Femur (tissue), 1 donor: ENCODE measurements at places on chromosomes 5 and 9.

GRCh38 chr5:102040326-102040725 is 255.8 kb downstream of the SLCO4C1 start:
- no peak for DNase-seq

GRCh38 chr9:129509533-129509928 is 111.4 kb downstream of the C9orf50 start:
- no peak for DNase-seq

DNA sequence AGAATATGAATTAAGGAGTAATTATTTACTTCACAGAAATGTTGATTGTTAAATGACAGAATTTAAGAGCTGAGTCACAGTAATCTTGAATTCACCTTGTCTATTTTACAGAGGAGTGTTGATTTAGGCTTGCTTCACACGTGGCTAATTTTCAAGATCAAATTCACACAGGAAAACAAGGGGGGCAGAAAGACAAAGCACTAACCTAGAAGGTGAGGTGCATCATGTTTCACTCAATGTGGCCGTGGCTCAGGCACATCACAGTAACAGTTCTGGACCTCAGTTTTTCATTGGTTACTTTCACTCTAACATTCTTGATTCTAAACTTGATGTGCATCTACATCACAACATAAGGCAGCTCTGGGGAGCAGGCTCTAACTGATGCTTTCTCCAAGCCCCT is 69.6 kb upstream of the GNAQ start:
- no peak for DNase-seq

DNA sequence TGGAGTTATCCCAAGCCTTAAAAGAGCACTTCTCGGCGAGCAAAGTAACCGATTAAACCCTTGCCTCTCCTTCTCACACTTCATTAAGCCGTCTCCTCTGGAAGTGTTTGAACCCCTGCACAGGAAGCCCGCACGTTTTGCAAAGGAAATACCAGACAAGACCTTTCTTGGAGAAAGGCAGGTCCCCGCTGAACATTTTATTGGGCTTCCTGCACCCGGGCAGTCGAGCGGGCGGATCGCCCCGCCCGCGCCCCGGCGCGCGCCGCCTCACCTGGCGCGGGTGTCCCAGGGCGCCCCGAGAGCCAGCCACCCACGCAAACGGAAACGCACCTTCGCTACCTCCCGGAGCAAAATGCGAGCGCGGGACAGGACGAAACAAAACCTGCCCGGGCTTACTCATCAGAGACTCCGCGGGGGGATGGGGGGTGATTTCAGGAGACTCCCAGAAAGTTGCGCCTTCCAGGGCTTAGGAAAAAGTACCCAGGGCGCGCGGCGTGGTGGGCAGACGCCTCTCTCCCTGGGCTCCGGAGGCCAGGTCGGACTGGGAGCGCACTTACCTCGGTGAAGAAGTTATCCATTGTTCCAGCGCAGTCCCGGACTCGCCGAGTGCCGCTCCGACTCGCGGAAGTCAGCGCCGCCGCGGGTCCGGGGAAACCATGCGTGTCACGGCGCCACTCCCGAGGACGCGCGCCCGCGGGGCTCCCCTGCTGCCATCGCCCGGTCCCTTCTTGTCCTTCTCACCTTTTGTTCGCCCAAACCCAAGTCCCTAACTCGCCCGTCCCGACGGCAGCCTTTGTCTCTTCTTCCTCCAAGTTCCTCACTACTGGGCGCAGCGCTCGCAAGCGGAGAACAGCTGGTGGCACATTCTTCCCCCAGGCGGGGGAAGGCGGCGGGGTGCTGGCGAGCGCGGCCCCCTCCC is 598 bp downstream of the MYO10 start:
- DNase-seq = no peak

DNA sequence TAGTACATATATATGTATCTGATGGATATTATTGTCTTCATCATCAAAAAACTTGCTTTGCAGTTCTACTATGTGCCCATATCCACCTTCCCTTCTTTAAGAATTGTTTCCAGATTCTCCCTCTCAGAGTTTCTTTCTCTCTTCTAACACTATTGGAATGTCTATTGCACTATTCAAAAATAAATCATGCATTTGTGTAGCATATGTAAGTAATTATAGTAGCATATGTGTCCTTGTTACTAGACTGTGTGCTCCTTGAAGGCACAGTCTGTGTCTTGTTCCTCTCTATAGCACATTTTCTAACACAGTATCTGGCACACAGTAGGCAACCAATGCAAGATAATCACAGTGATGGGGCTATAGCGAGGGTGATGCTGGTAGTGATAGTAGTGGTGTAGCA is 43.4 kb upstream of the TRIM32 start:
- no peak for DNase-seq

DNA sequence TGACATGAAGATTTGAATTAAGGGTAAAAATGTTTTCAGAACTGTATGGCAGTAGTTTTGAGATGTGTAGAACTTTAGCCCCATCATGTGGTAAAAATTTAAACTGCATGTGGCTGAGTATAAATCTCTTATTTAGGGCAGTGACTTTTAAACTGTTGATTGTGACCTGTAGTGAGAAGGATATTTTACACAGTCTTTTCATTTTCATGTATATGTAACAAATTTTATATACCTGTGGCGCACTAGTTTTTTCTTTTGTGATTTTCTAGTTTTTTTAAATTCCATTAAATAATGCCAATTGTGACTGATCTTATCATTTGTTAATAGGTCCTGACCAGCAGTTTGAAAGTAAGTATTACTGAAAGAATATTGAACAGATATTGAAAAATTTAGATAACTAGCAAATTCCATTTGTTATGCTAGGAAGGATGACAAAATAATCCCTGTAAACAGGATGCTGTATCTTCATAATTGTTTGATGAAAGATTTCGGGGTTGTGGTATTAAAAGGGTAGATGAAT is 47.2 kb downstream of the GPBP1 start:
- DNase-seq = no peak

DNA sequence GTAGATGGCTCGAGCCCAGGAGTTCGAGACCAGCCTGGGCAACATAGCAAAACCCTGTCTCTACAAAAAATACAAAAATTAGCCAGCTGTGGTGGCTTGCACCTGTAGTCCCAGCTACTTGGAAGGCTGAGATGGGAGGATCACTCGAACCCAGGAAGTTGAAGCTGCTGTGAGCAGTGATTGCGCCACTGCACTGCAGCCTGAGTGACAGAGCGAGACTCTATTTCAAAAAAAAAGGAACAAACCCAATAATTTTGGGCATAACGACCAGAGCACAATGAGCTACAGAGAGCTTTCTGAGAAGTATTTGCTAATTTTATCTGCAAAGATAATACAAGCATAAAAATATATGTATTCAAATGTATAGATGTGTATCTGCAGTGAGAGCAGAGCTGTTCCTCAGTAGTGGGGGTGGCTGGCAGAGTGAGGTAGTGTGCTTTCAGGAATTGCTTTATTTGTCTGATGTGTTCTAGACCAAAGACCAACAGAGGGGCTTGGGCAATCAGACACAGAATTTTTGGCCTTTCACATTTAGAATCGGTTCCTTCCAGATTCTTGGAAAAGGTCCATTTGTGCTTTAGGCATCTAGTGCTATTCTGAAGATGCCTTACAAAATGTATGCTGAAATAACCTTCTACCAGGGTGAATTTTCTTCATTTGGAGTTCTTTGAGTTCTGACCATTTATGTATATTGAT is 5.2 kb downstream of the DOCK8 start:
- DNase-seq = no peak

DNA sequence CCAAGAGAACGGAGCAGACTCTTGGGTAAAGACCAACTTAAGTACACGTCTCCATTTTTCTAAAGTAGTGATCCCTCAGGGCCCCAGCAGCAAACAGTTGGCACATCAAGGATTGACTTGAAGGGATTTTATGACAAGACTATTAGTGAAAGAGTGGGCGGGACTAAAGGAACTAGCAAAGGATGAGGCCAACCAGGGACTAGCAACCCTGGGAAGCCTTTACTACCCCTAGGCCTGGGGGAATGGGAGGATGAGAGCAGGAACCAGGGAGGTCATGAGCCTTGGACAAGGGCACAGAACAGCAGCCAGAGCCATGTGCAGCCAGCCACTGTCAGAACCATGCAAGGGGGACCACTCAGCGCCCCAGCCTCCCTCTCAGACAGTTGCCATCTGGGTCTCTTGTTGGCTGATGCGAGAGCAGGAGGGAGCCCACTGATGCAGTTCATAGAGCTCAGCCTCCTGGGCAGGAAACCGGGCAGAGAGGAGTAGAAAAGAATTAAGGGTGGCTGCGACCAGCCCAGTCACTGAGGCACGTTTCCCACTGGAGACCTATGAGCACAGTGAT is 28.1 kb downstream of the TGFBI start:
- peak; percentile 9 for DNase-seq
